Activated T-cell treated with anti-CD3 and anti-CD28 coated beads, Interleukin-2, amount 50 U/mL, for 72 hours (primary cell): ENCODE measurements at places on chromosomes 1 and 21.

- no peak for DNase-seq
Measured at GRCh38 chr21:28089599-28090441, 902.9 kb downstream of the LTN1 start.

DNA sequence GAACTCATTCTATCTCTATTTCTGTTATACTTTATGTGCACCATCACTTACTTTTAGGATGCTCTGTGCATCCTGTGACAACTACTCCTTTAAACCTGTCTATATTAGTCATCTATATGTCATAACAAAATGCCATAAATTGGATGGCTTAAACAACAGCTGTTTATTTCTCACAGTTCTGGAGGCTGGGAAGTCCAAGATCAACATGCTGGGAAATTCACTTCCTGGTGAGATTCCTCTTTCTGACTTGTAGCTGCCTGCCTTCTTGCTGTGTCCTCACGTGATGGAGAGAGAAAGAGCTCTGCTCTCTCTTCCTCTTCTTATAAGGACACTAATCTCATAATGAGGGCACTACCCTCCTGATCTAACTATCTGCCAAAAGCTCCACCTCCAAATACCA, 62.3 kb upstream of the RCOR3 start:
- no peak for DNase-seq

DNA sequence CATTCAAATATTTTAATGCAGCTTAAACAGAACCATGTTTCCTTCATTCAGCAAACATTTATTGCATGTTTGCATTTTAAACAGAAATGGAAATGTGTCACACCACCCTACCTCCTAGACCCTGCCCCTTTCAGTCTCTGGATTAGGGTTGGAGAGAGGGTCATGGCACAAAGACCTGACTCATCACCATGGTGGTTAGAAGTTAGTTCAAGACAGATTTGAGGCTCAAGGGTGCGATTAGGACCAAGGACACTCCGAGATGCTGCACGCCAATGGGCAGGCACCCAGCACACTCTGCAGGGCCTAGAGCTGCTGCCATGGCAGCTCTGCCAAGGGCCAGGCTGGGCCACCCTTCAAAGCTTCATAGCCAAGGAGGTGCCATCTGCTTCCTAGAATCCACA, 86.9 kb downstream of the NAV1 start:
- no peak for DNase-seq

- peak; percentile 73 for DNase-seq
Measured at GRCh38 chr1:1206376-1206965, at the start of gene TNFRSF18. TSS of gene TNFRSF18 (minus strand) at chr1:1206592. CDS start at chr1:1206571, 21 bp downstream.

GRCh38 chr1:166418344-166418933, 251.6 kb upstream of the FAM78B start:
- DNase-seq, result no peak

DNA sequence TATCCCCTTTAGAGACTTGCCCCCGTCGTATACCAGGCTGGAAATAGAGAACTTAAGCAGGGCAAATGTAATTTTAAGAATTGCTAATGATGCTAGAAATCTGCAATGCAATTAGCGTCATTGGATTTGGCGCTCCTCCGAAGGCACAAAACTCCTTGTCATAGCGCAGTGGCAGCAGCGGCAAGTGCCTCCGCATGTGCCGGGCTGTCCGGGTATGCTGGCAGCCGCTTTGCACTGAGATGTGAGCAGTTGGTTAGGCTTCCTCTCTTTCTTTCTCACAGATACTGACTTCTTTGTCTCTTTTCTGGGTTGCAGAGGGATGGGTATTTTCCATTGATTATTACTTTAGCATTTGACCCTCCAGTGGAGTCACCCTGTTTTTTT, 193.4 kb upstream of the LMO4 start:
- DNase-seq, result no peak

DNA sequence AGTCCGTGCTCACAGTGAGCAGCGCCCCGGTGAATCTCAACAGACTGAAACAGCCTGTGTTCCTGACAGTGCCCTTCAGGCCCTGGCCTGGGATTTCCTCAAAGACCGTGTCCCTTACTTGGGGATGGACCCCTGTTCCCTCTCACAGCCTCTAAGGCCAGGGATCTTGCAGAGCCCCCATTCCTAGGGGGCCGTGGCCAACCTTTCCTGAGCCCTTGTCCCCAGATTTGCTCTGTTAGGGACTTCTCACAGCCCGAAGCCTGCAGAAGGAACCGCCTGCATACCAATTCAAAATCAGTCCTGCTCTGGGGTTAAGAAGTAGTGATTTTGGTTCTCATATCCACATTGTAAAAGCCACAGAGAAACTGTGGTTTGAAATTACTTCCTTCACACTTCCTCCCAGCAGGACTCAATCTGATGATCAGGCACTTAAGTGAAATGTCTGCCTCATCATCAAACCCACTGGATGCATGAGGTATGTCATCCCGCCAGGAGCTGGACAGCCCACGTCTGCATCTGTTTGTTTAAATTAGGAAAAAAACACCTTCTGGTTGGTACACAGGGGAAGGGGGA, 14.9 kb downstream of the ABCA4 start:
- no peak for DNase-seq

DNA sequence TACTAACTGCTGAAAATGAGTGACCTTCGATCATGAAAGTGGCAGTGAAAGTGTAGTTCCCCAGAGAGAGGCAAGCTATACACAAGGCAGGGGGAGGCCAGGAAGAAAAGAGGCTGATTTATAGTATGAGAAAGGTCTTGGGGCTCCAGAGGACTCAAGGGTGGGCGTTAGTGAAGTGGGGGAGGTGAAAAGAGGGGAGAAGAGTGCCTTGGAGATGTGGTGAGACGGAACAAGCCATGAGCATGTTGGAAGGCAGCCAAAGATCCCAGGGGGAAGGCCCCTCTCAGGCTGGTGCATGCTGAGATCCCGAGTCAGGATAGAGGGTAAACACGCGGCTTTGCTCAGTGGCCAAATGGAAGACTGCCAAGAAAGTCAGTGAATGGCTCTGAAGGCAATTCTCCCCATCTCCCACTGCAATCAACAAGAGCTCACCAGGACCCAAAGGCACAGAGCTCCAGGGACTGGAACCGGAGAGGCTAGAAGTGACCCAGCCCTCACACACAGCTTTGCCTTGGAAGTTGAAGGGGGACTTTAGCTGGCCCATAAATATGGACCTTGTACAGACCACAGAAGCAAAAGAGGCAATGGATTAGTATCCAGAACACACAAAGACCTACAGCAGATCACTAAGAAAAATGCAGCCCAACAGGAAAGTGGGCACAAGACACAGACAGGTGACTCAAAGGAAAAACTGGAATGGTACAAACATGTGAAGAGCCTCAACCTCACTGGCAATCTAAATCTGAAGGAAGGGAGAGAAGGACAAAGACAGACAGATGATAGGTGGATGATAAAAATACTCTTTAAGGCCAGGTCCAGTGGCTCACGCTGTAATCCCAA, 49.6 kb downstream of the HSF2BP start:
- DNase-seq, result no peak

DNA sequence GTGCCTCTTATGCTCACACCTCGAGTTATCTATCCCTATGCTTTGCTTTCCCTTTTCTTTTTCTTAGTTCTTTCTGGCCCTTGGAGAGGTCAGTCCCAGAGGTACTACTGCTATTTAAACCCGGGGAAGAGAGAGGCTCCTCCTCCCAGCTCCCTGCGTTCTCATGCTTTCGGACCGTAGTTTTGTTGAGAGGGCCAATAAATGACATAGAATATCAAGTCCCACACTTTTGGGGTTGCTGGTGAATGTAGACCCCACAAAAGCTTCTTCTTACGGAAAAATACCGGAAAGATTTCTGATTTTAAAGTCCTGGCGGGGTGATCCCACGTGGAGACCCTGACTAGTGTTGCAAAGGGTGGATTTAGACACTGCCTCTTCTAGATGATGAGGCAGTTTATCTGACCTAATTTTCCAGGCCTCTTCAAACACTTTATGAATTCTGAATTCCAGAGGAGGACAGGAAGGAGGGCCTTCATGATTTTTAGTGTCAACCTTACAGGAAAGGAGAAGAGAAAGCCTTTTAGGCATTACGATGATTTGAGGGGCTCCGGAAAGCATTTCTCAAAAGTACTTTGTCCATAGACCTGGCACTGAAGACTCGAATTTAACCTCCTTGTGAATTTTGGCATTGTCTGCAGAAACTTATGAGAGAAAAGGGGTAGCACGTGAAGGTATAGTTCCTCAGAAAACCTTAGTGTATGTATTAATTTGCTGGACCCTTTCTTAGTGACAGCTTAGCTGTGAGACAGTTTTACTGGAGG, 694 bp downstream of the TMEM167B start:
- no peak for DNase-seq

- DNase-seq, result no peak
Measured at GRCh38 chr1:6143395-6143794, 36.7 kb downstream of the CHD5 start.

DNA sequence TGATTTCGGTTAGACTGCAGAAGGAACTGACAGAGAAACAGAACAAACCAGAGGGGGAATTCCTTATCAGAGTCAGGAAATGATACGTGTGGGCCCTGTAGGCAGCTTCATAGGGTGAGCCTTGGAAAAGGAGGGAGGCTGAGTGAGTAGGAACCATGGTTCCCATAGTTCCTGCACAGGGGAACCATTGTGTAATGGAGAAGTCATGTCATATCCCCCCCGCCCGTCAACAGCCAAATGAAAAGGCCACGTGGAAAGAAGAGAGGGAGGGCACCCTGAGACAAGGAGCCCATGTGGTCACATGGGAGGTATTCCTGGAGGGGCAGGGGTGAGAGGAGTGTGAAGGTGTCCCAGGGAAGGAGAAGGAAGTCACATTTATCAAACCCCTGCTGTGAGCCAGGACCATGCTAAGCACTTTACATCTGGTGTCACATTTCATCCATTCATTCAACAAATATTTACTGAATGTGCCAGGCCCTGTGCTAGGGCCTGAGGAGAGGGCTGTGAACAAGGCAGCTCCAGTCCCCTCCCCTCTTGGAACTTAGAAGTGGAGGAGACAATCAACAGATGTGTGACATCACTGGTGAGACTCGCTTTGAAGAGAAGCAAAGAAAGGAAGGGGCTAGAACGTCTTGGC, 15.7 kb upstream of the FGR start:
- no peak for DNase-seq

DNA sequence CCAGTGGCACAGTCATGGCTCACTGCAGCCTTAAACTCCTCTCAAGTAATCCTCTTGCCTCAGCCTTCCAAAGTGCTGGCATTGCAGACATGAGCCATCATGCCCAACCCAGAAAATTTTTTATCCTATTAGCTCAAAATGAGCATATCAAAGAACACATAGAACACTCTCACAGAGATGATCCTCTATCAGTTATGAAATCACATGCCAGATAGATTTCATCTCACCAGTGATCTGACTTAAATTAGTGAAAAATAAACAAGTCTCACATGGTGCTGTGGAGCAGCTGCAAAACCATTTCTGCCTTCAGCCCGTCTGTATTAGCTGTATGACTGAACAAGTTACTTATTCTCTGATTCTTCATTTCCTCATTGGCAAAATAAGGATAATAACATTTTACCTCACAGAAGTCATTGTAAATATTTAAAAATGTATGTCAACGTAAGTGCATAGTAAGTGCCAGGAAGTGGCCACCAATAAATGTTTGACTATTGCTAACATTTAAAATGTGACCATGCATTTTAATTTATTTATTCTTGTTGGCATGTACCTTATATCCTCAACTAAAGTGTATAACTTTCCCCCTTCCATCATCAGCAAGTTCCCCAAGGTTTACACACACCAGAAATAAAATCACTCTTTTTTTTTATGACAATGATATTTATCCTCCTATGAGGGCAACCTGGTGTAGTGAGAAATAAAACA, 29.0 kb upstream of the SLC19A2 start:
- no peak for DNase-seq

DNA sequence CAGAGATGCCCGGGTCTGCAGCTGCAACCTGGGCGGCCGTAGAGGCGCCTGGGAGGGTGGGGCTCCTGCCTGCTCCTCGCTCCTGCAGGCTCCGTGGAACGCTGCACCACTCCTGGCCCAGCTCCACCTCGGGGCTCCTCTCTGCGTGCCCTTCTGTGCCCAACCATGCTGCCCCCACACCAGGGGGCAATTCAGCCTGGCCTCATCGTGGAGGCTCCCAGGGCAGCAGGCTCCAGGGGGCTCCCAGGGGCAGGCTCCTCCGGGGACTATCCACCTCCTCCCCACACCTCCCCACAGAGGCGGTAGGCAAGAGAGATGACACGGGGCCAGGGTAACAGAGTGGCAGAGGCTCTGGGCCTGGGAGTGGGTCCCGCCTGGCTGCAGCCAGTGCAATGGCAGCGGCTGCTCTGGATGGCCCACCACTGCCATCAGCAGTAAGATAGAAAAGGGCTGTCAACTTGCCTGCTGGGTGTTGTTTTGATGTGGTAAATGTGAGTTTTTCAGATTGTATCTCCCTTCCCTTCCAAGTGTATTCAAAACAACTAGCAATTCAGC, 22.4 kb upstream of the LRRC8C start:
- DNase-seq, result peak; percentile 69
